Ascending aorta (tissue), 2 donors: ENCODE measurements at places on chromosomes 6 and 20. TPM values are rescaled to one million over a fixed set of nuclear protein-coding genes. Genes with fewer than 3 reads are reported as not detected.

GRCh38 chr20:32967961-32968457 lies 36.2 kb downstream of the SUN5 start:
- no peak for DNase-seq
- no peaks in the 10 kb centered on the region for H3K36me3 ChIP-seq
- no peaks in the 10 kb centered on the region for H3K4me1 ChIP-seq

DNA sequence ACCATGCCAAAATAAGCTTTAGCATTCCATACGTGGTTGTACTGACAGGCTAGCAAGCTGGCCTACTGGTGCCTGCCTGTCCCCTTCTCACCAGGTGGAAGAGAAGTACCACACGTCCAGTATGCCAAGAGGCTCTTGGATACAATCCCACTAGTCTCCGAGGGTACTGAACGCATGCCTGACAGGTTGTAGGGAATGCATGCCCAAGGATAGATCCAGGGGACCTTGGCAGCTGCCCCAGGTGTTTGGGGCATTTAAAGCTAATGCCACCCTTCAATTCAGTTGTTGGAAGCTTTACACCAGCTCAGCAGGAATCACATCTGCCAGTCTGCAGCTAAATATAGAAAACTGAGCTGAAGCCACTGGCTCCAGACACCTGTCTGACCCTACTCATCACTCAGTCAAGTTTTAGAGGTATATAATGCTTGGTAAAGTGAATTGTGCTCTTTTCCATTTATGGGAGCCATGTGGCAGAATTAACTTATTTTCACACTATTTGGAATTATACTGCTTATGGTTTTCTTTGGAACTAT lies 4.9 kb downstream of the TUBB2B start:
- H3K4me3 ChIP-seq, result no peak overlapping the region
- no peaks in the 10 kb centered on the region for H3K36me3 ChIP-seq
- H3K4me1 ChIP-seq, result peaks cover 5% of the 10 kb centered on the region
- DNase-seq, result no peak

GRCh38 chr6:109225946-109226345 lies 130.6 kb downstream of the CEP57L1 start:
- no peak overlapping the region for H3K4me3 ChIP-seq
- no peak for DNase-seq
- no peaks in the 10 kb centered on the region for H3K4me1 ChIP-seq
- no peak overlapping the region for H3K27ac ChIP-seq

NRN1 gene
- total RNA-seq, result 40.8 TPM

DNA sequence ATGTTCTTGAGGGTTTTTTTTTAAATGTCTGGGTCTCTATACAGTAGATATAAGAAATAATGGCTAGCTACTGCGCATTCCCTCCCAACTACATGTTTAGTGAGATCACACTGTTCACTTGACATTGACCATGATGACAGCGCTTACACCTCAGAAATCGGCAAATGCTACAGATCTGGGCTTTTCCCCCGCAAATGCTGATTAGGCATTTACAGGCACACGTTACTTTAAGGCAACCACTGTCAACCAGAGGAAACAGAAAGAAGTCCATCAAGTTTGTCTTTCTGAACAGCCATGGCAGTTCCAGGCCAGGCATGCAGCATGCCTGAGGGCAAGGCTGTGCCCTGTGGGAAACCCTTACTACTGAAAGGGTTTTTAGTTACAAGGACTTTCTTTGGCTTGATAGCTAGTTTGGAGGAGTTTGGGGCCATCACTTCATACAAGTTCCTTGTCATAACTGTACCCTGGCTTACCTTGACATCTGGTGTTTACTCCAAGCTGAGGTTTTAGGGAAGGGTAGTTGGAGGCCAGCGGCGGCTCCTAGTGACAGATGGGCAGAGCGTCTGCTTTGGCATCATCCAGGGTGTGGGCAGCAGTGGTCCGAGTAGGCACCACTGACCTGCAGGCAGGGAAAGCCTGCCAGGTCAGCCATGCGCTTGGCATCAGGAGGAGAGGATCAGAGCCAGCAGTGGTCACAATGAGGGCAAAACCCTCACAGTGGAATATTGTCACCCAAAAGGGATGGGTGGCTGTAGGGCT lies 43.0 kb downstream of the CFAP61 start:
- H3K36me3 ChIP-seq, result no peaks in the 10 kb centered on the region
- no peak overlapping the region for H3K4me3 ChIP-seq
- no peak for DNase-seq
- H3K27ac ChIP-seq, result no peak overlapping the region
- H3K27me3 ChIP-seq, result no peaks in the 10 kb centered on the region

SLC35D3 gene
- total RNA-seq, result not detected

- H3K36me3 ChIP-seq, result no peaks in the 10 kb centered on the region
- H3K27ac ChIP-seq, result no peak overlapping the region
- no peak for DNase-seq
These were observed 236.9 kb downstream of the CD109 start for GRCh38 chr6:73932866-73933265.

RAET1L gene
- not detected for total RNA-seq

HLA-C gene
- 921 TPM for total RNA-seq

- H3K27ac ChIP-seq, result no peak overlapping the region
- H3K27me3 ChIP-seq, result no peaks in the 10 kb centered on the region
- H3K4me3 ChIP-seq, result no peak overlapping the region
- H3K36me3 ChIP-seq, result no peaks in the 10 kb centered on the region
These were observed 272.0 kb downstream of the ARID1B start for GRCh38 chr6:157049133-157049532.

CEP162 gene
- 11.7 TPM for total RNA-seq

DNA sequence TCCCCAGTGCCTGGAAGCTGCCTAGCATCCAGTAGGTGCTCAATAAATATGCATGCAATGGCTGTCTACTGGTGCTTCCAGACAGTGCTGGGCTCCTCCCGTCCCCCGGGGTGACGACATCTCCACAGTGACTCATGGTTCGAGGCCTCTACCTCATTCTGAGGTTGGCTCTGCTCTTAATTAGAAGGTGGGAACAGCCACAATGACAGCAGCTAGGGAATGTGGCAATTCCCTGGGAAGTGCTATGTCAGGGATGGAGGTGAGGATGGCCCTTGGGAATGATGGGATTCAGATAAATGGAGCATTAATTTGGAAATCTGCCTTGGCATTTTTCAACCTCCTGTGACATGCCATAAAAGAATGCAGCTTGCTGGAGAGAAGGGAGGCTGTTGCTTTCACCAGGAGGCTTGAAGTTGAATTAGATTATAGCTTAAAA lies 43.5 kb upstream of the NFATC2 start:
- H3K4me3 ChIP-seq, result no peak overlapping the region
- no peaks in the 10 kb centered on the region for H3K27me3 ChIP-seq
- no peaks in the 10 kb centered on the region for H3K36me3 ChIP-seq
- no peak for DNase-seq
- H3K4me1 ChIP-seq, result no peaks in the 10 kb centered on the region

- no peaks in the 10 kb centered on the region for H3K4me1 ChIP-seq
- H3K27me3 ChIP-seq, result no peaks in the 10 kb centered on the region
- no peak overlapping the region for H3K27ac ChIP-seq
- H3K4me3 ChIP-seq, result no peak overlapping the region
- no peaks in the 10 kb centered on the region for H3K36me3 ChIP-seq
These were observed 46.1 kb downstream of the MYO6 start for GRCh38 chr6:75794954-75795739.

DNA sequence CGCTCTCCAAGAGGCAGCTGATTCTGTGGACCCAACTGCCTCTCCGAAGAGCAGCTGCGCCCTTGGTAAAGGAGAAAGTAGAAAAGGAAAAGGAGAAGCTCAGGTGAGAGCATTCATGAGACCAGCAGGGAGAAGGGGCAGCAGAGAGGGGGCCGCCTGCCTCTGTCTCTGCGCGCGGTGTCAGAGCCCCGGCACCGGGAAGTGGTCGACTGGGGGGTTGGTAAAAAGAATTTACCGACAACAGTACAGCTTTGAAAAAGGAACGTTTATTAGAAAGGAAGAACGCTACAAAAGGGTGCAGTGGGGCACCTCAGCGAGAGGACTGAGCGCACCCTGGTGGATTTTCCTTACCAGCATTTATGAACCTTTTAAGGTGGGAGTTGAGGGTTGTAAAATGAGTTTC lies 61.9 kb downstream of the GPR6 start:
- no peaks in the 10 kb centered on the region for H3K27me3 ChIP-seq
- no peaks in the 10 kb centered on the region for H3K4me1 ChIP-seq
- H3K36me3 ChIP-seq, result no peaks in the 10 kb centered on the region
- H3K4me3 ChIP-seq, result peak overlapping the region; percentile 26
- peak overlapping the region; percentile 45 for H3K27ac ChIP-seq

GRCh38 chr6:28553986-28554881 lies 28.6 kb downstream of the GPX5 start:
- H3K4me1 ChIP-seq, result no peaks in the 10 kb centered on the region
- H3K27me3 ChIP-seq, result no peaks in the 10 kb centered on the region
- H3K36me3 ChIP-seq, result no peaks in the 10 kb centered on the region
- no peak for DNase-seq

DNA sequence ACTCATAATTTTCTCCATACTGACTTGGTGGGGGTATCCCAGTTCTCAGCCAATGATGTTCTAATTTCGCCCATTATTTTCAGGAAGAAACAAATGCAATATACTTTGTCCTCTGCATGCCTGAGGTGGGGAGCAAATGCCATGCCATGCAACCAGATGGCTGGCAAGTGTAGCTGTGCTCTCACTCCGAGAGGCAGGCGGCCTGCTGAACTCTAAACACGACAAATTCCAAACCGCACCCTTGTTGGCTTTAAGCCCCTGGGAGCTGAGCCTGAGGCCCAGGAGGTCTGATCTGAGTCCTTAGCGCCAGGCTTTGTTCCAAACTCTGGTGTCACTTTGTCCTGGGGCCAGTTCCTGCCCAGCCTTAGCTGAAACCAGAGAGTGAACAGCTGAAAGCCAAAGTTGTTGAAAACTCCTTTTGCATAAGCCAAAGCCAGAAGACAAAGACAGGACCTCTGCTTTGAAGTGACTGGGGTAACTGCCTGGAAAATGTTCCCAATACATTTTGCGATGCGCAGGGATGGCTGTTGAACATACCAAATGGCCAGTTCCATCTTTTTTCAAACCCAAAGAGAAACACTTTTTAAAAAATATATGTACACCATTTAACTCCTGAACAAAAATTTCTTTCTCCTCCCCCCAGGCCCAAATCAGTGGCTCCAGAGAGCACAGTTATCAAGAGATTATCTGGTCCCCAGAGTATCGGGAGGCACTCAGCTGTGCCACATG lies 46.2 kb downstream of the TTI1 start:
- H3K36me3 ChIP-seq, result no peaks in the 10 kb centered on the region
- H3K27ac ChIP-seq, result peak overlapping the region; percentile 63
- H3K27me3 ChIP-seq, result no peaks in the 10 kb centered on the region

- no peaks in the 10 kb centered on the region for H3K4me1 ChIP-seq
- no peak overlapping the region for H3K27ac ChIP-seq
- H3K4me3 ChIP-seq, result no peak overlapping the region
- H3K27me3 ChIP-seq, result no peaks in the 10 kb centered on the region
- no peak for DNase-seq
These were observed 306.4 kb upstream of the RNF217 start for GRCh38 chr6:124655866-124656265.

SAMD5 gene
- 1.3 TPM for total RNA-seq

GRCh38 chr20:61579908-61580307 lies 327.8 kb downstream of the CDH4 start:
- no peaks in the 10 kb centered on the region for H3K4me1 ChIP-seq
- H3K27me3 ChIP-seq, result no peaks in the 10 kb centered on the region
- DNase-seq, result no peak
- H3K4me3 ChIP-seq, result no peak overlapping the region

RIMS1 gene
- not detected for total RNA-seq

- DNase-seq, result no peak
- H3K27ac ChIP-seq, result peak overlapping the region; percentile 84
- no peaks in the 10 kb centered on the region for H3K36me3 ChIP-seq
These were observed 4.5 kb downstream of the KIAA1755 start for GRCh38 chr20:38256021-38256420.

DNA sequence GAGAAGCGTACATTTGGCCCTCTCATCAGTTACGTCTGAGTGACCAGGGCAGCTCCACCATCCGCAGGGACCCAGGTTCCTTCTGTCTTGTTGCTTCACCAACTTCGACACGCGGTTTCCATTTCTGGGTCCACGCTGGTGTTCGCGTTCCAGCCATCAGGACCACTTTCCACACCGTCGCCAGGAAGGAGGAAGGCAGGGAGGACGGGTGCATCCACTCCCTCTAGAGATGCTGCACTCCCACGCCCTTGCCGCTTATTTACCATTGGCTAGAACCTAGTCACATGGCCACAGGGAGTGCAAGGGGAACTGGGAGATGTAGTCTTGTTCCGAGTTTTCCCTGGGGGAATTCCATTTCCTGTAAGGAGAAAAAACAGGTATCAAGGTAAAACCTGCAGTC lies 33.2 kb upstream of the SNX9 start:
- DNase-seq, result no peak
- no peaks in the 10 kb centered on the region for H3K27me3 ChIP-seq
- H3K36me3 ChIP-seq, result no peaks in the 10 kb centered on the region
- no peak overlapping the region for H3K4me3 ChIP-seq
- no peaks in the 10 kb centered on the region for H3K4me1 ChIP-seq

MAS1L gene
- not detected for total RNA-seq

GRCh38 chr6:39599973-39600372 lies 125.2 kb downstream of the KIF6 start:
- H3K4me3 ChIP-seq, result no peak overlapping the region
- H3K4me1 ChIP-seq, result no peaks in the 10 kb centered on the region
- H3K36me3 ChIP-seq, result no peaks in the 10 kb centered on the region
- DNase-seq, result no peak
- H3K27me3 ChIP-seq, result no peaks in the 10 kb centered on the region

PSMA7 gene
- 301 TPM for total RNA-seq

- no peaks in the 10 kb centered on the region for H3K36me3 ChIP-seq
- peaks cover 28% of the 10 kb centered on the region for H3K4me1 ChIP-seq
- H3K4me3 ChIP-seq, result peak overlapping the region; percentile 56
- DNase-seq, result no peak
- no peaks in the 10 kb centered on the region for H3K27me3 ChIP-seq
These were observed 58.4 kb downstream of the SYTL3 start for GRCh38 chr6:158708239-158708638.

DNA sequence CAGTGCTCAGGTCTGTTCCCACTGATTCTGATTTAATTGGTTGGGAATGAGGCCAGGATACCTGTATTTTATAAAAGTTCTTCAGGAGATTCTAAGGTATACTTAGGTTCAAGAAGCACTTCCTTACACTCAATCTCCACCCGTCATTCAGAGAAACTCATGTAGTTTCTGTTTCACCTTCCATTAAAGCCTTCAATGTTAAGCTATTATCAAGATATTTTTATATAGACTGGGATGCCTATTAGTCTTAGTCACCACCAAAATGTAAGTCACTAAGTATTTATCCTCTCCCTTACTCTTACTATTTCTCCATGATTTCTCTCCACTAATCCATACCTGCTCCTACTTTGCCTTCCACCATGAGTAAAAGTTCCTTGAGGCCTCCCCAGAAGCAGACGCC lies 38.1 kb upstream of the GCLC start:
- no peak overlapping the region for H3K4me3 ChIP-seq
- no peaks in the 10 kb centered on the region for H3K27me3 ChIP-seq
- H3K27ac ChIP-seq, result no peak overlapping the region
- H3K4me1 ChIP-seq, result peaks cover 5% of the 10 kb centered on the region
- no peak for DNase-seq

GRCh38 chr20:46559685-46560440 lies 9.4 kb upstream of the OCSTAMP start:
- peaks cover 4% of the 10 kb centered on the region for H3K4me1 ChIP-seq
- H3K27me3 ChIP-seq, result no peaks in the 10 kb centered on the region
- H3K4me3 ChIP-seq, result no peak overlapping the region
- no peak overlapping the region for H3K27ac ChIP-seq
- H3K36me3 ChIP-seq, result no peaks in the 10 kb centered on the region
